ENCODE measurements at places on chromosomes 3 and 15. TPM values are rescaled to one million over a fixed set of nuclear protein-coding genes. Genes with fewer than 3 reads are reported as not detected.

GRCh38 chr3:24607281-24607680 is 112.6 kb upstream of the THRB start:
- DNase-seq, result no peak

C2CD4A gene
- total RNA-seq, result 0.11 TPM

DNA sequence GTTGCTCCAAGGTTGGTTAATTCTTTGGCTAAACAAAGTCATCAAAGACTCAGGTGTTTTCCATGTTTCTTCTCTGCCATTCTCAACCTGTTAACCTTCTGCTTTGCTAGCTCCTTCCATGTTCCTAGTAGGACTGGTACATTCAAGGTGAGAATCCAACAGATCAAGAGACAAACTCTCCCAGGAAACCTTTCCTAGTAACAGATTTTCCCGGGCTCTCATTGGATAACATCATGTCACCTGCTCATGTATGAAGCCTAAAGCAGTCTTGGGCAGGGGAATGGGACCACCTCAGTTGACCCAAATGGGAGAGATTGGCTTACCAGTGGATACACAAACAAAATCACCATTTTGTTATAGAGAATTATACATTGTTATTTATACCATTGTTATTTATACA is 14.9 kb downstream of the SEMA6D start:
- no peak for DNase-seq

MAP6D1 gene
- total RNA-seq, result 2.0 TPM

DNA sequence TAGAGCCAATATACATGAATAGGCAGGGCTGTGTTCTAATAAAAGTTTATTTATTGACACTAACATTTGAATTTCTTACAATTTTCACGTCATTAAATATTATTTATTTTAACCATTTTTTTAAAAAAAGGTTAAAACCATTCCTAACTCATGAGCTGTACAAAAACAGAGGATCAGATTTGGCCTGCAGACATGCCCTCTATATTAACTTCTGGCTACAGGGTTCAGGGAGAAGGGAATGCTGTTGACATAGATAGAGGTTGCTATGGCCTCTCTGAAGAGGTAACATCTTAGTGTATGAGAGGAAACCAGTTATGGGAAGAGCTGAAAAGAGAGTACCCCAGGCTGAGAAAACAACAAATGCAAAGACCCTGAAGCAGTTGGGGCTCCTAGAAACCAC is 19.1 kb upstream of the RAP2B start:
- no peak for DNase-seq

DNA sequence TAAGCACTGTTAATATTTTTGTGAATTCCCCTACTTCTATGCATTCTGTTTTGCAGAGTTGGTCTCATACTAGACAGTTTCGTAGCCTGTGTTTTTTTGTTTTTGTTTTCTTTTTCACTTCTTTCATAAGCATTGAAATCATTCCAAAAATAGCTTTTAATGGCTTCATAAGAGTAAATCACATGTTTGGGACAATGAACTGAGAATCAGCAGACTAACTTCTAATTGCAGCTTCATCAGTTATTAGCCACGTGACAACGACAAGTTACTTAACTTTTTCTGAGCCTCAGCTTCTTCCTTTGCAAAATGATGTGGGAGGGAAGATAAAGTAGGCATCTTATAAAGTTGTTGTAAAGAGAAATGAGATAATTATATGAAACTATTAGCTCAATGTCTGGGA is 124.8 kb downstream of the LIPC start:
- DNase-seq, result no peak

DNA sequence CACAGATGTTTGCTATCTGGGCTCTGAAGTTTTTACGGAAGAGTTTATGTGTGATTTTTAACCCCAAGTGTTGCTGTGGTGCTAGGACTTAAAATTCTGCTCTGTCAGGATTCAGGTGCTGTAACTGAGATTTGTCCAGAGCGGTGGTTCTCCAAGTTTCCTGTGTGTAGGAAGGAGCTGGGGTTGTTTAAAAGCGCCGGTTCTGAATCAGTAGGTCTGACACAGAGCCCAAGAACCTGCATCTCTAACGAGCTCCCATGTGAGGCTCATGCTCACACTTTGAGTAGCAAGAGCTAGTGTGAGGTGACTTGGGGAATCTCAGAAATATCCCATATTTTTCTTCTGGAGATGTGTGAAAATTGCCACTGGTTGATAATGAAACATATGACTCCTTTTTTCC is 325.5 kb downstream of the SATB1 start:
- DNase-seq, result no peak

DNA sequence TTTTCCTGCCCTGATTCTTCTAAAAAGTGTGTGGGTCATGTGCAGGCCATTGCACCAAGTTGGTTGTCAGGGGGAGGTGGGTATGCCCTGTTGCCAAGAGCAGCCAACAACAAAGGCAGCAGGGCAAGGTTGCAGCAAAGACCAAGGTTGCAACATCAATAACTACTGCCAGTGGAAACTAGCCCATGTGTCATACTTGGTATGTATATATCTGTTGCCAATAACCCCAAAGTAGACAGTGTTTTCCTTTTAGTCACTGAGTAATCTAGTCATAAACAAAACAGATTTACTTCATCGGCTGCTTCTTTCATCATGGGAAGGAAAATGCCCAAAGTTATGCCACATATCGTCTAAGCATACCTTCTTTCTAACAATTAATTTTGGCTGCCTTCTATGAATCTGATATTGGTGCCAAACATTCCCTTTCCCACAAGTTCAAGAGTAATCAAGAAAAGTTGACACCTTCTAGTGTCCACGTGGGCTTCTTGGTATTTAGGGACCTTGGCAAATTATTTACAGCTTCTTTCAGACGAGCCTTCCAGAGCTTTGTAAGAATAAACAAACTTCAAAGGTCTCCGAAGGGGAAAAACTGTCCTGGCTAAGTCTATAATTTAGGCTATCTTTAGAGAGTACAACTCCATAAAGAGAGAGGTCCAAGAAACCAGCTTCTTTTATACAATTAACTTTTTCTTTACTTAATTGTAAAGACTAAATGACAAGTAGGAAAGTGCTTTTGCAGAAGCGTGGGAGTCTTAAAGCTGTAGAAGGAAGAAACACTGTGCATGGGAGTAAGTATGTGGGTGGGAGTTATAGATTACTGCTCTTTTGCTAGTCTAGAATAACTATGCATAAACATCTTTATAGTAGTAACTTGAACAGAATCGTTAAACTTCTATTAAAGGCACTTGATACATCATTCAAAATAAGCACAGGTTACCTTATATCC is 10.0 kb upstream of the MBNL1 start:
- DNase-seq, result no peak

DNA sequence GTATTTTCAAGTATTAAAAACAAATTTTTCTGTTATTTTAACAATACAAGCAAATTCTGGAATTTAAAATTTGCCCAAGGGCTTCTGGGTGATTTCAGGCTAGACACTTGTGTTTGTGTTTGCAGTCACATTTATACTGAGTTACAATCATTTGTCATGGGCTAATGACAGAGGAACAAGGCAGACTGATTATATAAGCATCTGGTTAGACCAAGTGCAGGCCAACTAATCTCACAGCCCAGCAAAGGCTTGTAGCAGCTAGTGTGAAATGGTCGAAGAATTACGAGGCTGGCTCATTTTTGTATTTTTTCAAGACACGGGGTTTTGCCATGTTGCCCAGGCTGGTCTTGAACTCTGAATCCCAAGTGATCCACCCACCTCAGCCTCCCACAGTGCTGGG is 52.1 kb downstream of the CMTM8 start:
- no peak for DNase-seq

- DNase-seq, result no peak
These were observed 861.3 kb downstream of the ZPLD1 start for GRCh38 chr3:103295974-103296570.

GRCh38 chr3:97389936-97390335 is 374.6 kb upstream of the ARL6 start:
- no peak for DNase-seq

INO80 gene
- total RNA-seq, result 36.6 TPM

C2CD4B gene
- total RNA-seq, result 2.2 TPM
